ENCODE measurements at places on chromosomes 16 and 17.

DNA sequence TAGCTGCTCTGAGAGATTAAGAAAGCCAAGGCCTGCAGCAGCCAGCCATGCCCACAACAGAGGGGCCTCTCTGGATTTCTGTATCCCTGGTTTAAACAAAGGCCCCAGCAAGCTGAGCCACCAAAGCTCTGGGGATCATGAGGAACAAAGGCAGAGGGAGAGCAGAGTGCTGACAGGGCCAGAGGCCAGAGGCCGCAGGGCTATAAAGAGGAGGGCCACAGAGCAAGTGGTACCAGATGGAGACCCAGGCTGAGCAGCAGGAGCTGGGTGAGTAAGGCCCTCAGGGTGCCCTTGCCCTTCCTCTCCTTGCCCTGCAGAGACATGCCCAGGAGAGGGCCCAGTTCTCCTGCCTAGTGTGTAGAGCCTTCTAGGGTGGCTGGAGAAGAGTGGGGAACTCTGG, at the start of gene CRYBA1:
TSS of gene CRYBA1 (plus strand) at position 232 of the 400 bp plus-strand sequence. CDS start at position 237, 5 bp downstream.
- no peak for DNase-seq

DNA sequence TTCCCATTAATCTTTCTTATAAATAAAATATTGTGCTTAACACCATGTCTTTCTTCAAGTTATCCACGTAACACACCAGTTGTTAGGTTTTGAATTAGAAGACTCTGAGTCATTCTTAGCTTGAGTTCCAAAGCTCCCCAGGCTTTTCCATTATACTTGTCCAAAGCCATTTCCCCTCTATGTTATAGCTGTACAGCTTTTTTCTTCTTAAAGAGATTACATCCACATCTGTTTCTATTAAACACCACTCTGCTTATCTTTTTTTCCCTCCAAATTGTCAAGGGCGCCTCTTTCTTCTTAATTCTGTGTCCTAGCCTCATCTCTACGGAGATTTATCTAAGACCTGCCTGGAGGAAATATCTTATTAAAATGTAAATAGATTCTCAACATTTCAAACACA, 139.4 kb upstream of the CPHXL start:
- DNase-seq: no peak

- no peak for DNase-seq
These were observed 8.5 kb upstream of the ADCY7 start for GRCh38 chr16:50257876-50258275.

DNA sequence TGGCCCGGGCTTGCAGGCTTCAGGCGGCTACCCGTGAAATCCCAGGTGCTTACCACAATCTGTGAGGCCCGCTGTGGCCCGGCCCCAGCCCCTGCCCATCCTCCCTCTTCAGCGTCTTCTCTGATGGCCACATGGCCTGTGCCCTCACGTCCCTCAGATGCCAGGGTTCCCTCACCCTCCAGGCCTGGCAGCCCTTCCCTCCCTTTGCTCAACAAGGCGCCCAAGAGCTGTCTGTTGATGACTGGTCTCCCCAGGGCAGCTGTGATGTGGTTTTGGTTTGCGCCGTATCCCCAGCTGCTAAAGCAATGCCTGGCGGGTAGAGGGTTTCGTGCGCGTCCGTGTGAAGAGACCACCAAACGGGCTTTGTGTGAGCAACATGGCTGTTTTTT, 35.1 kb downstream of the PMM2 start:
- no peak for DNase-seq

- no peak for DNase-seq
These were observed 79.7 kb downstream of the VAT1L start for GRCh38 chr16:77868052-77868451.

DNA sequence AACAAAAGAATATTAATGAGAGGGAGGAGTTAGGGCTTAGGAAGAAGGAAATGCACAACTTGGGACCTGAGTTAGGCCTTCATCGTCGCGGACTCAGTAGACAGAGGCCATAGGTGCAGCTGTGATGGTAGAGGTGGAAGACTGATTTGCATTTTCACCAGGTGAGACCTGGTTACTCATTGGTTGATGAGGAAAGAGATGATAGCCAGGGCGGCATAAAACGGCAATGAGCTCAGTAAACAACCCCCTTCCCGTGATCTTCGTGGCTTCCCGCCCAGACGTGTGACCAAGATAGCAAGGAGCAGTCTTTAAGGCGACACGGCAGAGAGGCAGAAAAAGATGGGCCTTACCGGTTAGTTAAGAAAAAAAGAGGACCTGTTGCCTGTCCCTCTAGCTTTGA, at the start of gene TMC5:
TSS of gene TMC5 (plus strand) at position 244 of the 400 bp plus-strand sequence. CDS start 22,156 bp downstream, outside the sequence.
- DNase-seq: no peak

DNA sequence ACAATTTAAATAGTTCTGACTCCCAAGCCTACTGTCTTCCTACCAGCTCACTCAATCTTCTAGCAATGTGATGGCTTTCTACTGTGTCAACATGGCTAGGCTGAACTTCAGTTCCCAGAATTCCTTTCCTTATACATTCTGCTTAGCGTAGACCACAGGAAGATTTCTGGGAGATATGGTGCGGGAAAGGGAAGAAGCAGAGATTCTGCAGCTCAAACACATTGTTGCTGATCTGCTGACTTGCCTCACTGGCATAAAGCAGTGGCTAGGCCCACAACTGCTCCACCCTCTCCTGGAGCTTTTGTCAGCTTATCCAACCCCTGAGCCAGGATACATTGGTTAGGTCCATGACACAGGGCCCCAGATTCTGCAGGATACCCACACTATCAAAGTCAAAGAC, 58.8 kb downstream of the GAS7 start:
- no peak for DNase-seq

DNA sequence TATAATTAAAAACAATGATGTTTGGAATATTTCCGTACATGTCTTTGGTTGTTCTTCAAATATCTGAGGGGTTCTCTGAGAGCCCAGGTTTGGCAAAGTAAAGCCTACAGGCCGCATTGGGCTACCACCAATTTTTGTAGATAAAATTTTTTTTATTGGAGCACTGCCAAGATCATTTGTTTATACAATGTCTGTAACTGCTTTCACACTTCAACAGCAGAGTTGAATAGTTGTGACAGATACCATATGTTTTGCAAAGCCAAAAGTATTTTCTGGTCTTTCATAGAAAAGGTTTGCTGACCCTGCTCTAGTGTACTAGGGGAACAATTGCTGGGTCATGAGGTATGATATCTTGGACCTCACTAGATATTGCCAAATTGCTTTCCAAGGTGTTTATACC, 10.5 kb downstream of the PPM1D start:
- DNase-seq: no peak

DNA sequence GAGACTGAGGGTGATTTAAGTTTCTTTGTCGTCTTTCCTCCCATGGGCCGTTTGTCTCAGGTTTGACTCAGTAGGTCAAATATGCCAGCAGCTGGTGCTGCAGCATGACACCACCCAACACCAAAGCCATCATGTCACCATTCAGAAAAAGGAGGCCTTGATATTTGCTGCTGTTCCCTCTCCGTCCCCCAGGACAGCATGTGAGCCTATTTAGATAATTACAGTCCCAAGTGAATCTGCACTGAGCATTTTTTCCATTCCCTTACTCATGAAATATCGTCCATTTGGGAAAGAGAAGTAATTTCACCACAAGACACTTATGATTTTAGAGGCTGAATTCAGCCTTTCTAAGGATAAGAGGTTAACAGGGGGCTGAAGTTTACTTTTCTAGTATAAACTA, 62.2 kb upstream of the ADORA2B start:
- DNase-seq: no peak

DNA sequence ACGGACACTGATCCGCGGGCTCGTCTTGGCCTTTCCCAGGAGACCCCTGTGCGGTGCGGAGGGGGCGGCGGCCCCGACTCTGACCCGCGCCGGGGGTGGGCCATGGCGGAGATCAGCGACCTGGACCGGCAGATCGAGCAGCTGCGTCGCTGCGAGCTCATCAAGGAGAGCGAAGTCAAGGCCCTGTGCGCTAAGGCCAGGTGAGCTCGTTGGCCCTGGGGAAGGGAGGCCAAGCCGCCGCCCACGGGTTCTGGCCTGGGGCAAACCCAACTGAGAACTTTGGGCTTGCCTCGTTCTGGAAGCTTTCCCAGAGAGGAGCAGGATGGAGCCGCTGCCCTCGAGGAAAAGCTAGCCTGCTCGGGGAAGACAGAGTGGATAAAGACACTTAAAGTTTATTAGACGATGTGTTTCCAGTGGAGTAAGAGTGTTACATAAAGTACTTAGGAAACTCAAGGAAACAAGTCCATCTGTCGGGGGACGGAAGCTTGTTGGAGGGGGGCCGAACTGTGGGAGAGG, 540 bp downstream of the PPP4C start:
- DNase-seq: no peak

- DNase-seq: peak; percentile 31
These were observed 3.2 kb downstream of the SHBG start for GRCh38 chr17:7633093-7633492.

DNA sequence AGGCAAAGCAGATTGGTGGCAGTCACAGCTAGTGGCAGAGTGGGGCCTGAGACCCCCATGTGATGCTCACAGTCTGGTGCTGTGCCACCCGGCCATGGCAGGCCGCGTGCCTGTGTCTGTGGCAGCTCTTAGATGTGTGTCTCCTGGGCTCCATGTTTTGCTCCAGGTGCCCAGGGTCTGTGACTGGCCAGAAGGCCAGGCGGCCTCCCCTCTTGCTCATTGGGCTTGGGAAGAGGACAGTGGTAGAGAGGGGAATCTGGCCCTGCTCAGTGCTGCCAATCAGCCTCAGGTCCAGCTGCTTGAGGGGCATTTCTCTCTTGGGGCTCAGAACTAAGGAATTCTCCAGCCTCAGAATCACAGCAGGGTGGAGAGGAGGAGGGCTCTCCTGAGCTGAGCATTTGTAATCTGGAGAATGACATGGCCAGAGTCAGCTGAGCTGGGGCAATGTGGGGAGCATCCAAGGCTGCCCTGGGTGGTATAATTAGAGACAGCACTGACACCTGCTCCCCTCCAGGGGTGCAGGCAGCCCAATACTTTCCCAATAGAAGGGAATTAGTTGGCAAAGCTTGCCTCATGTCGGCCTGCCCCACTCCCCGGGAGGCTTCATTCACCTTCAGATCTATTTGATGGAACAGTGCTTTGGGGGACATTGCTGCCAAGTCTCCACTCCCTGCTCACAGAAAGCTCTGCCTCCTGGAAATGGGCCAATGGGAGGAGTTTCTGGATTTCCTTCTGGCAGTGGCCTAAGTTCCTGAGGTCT, 2.7 kb upstream of the LASP1NB start:
- peak; percentile 53 for DNase-seq

- no peak for DNase-seq
These were observed 236.7 kb upstream of the GOT2 start for GRCh38 chr16:58970775-58971174.

DNA sequence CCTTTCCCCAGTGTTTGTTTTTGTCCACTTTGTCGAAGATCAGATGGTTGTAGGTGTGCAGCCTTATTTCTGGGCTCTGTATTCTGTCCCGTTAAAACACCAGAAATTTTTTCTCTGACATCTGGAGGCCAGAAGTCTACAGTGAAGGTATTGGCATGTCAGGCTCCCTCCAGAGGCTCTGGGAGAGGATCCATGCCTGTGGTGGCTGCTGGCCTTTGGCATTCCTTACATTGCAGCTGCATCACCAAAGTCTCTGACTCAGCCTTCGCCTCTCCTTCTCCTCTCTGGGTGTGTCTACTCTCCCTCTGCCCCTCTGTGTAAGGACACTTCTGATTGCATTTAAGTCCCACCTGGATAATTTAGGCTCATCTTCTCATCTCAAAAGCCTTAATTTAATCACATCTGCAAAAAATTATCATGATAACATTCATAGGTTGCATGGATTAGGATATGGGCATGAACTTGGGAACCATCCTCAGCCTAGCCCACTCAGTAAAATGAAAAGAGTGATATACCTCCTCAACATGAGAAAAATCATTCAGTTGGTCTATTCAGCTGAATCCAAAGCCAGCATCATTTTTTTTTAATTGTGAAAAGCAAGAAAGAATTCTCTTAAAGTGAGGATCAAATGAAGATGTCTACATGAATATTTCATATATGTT, 78.0 kb downstream of the MAP2K6 start:
- peak; percentile 59 for DNase-seq

DNA sequence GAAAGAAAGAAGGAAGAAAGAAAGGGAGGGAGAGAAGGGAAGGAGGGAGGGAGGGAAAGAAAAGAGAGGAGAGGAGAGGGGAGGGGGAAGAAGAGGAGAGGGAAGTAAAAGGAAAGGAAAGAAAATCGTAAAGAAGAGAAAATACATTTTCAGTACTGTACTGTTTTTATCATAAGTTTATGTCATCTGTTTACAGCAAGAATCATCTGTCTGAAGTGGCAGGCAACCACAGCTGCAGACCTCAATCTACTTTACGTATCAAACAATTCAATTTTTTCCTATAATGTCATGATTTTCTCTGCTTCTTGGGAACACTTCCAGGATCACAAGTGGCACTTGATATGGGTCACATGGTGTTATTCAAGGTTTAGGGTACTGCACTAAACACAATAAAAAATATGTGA, 58.3 kb downstream of the USP32 start:
- no peak for DNase-seq

DNA sequence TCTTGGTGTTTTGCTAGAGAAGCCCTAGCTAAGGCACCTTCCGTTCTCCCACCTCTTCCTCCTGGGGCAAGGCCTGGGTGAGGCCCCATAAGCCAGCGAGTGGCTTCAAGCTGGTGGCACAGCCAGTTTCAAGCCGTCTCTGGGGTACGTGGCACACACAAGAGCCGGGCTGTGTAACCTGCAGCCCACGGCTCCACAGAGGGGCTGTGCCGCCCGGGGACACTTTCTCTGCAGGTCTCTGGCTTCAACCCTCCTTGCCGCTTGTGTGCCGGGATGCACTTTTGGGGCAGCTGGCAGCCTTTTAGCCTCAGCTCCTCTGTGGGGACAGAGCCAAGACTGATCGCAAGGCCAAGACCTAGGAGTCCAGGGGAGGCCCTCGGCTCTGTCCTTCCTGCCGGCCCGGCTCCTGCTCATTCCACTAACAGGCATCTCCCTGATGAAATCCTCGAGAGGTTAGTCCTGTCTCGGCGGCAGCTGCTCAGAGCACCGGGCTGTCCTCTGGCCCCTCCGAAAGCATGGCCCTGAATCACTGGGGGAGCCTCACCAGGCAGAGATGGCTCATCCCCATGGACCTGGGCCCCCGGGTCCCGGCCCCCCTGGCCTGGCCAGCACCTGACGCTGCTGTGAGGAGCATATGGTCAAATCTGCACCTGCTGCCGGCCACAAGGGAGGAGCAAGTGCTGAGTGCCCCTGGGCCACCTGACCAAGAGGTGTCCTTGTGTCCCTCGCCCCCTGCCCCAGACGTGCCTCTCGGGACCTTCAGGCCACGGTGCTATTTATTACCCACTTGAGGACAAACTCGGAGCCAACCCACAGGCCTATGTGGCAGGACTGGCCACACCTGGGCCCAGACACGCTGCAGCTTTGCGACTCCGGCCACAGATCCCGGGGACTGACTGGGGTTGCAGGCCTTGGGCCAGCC, 98.5 kb downstream of the METRNL start:
- peak; percentile 7 for DNase-seq
